ENCODE measurements at places on chromosomes 7 and 10. TPM values are rescaled to one million over a fixed set of nuclear protein-coding genes. Genes with fewer than 3 reads are reported as not detected.

DNA sequence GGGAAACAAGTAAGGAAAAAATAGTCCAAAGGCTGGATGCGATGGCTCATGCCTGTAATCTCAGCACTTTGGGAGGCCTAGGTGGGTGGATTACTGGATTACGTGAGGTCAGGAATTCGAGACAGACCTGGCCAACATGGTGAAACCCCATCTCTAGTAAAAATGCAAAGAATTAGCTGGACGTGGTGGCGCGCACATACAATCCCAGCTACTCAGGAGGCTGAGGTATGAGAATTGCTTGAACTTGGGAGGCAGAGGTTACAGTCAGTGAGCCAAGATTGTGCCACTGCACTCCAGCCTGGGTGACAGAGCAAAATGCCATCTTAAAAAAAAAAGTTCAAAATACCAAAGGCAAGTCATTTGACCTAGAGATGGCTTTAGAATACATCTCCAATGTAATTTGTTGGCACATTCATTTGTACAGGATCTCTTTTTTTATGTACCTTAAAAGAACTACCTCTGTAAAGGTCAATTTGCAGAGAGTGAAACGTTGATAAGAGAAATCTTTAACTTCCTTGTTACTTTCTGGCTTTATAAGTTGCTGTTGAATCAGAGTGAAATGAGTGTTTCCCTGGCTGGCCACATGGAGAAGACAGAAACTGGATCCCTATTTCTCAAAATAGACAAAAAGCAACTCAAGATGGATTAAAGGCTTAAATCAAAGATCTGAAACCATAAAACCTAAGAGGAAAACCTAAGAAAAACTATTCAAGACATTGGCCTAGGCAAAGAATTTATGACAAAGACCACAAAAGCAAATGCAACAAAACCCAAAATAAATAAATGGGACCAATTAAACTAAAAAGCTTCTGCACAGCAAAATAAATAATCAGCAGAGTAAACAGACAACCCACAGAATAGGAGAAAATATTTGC lies 260.7 kb downstream of the KLF6 start:
- no peaks in the 10 kb centered on the region for H3K36me3 ChIP-seq
- H3K4me1 ChIP-seq, result peaks cover 21% of the 10 kb centered on the region
- H3K27me3 ChIP-seq, result no peaks in the 10 kb centered on the region
- no peak for DNase-seq
- H3K4me3 ChIP-seq, result no peak overlapping the region
- no peak overlapping the region for H3K27ac ChIP-seq

The FEZF1 gene
- not detected for polyA plus RNA-seq

GRCh38 chr10:11745045-11745444 lies 2.9 kb downstream of the ECHDC3 start:
- no peak for DNase-seq
- H3K27me3 ChIP-seq, result no peaks in the 10 kb centered on the region
- no peak overlapping the region for H3K4me3 ChIP-seq
- peaks cover 7% of the 10 kb centered on the region for H3K4me1 ChIP-seq
- H3K27ac ChIP-seq, result no peak overlapping the region

DNA sequence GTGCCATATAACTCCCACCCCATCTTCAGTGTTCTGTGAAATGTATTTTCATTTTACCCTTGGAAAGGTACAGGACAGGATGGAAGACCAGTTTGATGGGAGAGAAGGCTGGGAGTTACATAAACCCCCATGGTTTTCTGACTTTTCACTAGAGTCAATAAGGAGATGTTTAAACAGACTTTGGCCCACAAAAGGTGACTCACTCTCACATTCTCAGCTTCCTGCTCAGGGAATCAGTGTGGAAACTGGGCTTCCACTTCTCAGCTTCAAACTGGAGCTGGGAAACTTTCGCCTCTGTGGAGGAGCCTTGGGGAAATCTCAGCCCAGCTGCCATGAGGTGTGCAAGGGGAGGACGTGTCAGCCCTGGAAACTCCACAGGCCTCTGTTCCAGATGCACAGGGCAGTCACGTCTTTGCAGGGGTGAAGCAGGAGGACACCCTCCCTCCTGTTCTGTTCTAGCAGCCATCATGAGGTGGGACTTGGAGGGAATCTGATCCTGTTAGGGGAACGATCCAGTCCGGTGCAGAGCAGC lies 560.5 kb upstream of the GALNT17 start:
- no peak overlapping the region for H3K4me3 ChIP-seq
- no peaks in the 10 kb centered on the region for H3K27me3 ChIP-seq
- no peak overlapping the region for H3K27ac ChIP-seq
- H3K36me3 ChIP-seq, result no peaks in the 10 kb centered on the region
- no peak for DNase-seq

GRCh38 chr7:3094701-3095445 lies 51.2 kb upstream of the CARD11 start:
- no peaks in the 10 kb centered on the region for H3K4me1 ChIP-seq
- H3K4me3 ChIP-seq, result no peak overlapping the region
- H3K36me3 ChIP-seq, result no peaks in the 10 kb centered on the region
- no peak for DNase-seq

GRCh38 chr7:80063834-80064233 lies 70.8 kb upstream of the GNAI1 start:
- no peak for DNase-seq
- H3K27ac ChIP-seq, result no peak overlapping the region
- H3K4me3 ChIP-seq, result no peak overlapping the region
- H3K36me3 ChIP-seq, result no peaks in the 10 kb centered on the region
- no peaks in the 10 kb centered on the region for H3K4me1 ChIP-seq

The LEP gene
- 0.50 TPM for polyA plus RNA-seq

The PRPS1L1 gene
- not detected for polyA plus RNA-seq

DNA sequence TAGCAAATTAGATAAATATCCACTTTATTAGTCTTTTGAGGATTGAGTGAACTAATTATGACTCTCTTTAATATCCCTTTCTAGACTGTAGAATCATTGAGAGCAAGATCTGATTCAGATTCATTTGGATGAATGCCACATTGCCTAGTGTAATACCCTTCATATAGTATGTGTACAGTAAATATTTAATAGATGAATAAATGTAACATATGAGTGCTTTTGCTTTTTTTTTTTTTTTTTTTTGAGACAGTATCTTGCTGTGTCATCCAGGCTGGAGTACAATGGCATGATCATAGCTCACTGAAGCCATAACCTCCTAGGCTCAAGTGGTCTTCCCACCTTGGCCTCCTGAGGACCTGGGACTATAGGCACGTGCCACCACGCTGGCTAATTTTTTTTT lies 14.8 kb downstream of the SAMD8 start:
- H3K27me3 ChIP-seq, result no peaks in the 10 kb centered on the region
- peaks cover 8% of the 10 kb centered on the region for H3K36me3 ChIP-seq
- no peak overlapping the region for H3K4me3 ChIP-seq
- no peak for DNase-seq
- peak overlapping the region; percentile 29 for H3K27ac ChIP-seq

The SPAM1 gene
- polyA plus RNA-seq, result not detected

The HMX3 gene
- not detected for polyA plus RNA-seq

The GRB10 gene
- 4.4 TPM for polyA plus RNA-seq

DNA sequence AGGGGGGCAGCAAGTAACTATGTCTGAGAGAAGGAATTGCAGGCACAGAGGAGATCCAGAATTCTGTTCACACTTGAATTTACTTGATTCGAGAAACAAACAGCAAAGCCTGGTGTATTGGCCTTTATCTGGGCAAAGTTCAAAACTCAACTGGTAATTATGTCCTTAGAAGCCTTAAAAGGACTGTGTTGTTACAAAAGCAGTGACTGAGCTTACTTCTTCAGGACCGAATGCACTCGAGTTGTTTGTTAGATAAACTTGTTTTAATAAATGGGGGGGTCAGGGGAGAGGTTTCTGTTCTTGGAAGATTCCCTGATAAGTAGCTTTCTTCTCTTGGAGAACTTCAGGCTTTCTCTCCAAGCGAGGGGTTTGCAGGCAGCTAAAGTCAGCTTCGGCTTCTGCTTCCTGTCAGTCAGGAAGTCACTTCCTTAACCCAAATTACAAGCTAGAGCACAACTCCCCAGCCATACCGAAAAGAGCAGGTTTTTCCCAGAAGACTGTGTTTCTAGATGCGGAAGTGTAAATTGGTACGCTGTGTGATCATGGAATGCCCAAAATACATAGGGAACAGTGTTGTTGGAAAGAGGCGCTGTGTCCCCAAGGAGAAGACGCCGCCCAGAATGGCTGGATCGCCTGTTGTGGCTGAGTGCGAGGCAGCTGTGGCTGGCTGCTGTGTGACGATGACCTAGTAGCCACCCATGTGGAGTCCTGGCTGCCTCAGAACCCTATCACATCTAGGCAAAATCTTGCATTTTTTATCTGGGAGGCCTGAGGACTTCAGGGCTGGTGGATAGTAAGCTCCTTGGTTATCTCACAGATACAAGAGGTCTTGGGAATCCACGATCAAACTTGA lies 110.4 kb downstream of the TCF7L2 start:
- H3K36me3 ChIP-seq, result no peaks in the 10 kb centered on the region
- no peak overlapping the region for H3K27ac ChIP-seq
- H3K27me3 ChIP-seq, result no peaks in the 10 kb centered on the region
- DNase-seq, result no peak
- no peaks in the 10 kb centered on the region for H3K4me1 ChIP-seq
- H3K4me3 ChIP-seq, result no peak overlapping the region

The PLCE1 gene
- polyA plus RNA-seq, result 0.01 TPM

The PAPOLB gene
- polyA plus RNA-seq, result not detected

GRCh38 chr7:21450941-21451340 lies 23.1 kb downstream of the SP4 start:
- no peak overlapping the region for H3K27ac ChIP-seq
- no peaks in the 10 kb centered on the region for H3K27me3 ChIP-seq
- no peaks in the 10 kb centered on the region for H3K4me1 ChIP-seq
- H3K36me3 ChIP-seq, result no peaks in the 10 kb centered on the region

GRCh38 chr7:17446340-17446739 lies 147.9 kb downstream of the AHR start:
- no peaks in the 10 kb centered on the region for H3K36me3 ChIP-seq
- no peak overlapping the region for H3K27ac ChIP-seq
- H3K4me1 ChIP-seq, result peaks cover 3% of the 10 kb centered on the region
- H3K4me3 ChIP-seq, result no peak overlapping the region
- no peaks in the 10 kb centered on the region for H3K27me3 ChIP-seq
- no peak for DNase-seq

DNA sequence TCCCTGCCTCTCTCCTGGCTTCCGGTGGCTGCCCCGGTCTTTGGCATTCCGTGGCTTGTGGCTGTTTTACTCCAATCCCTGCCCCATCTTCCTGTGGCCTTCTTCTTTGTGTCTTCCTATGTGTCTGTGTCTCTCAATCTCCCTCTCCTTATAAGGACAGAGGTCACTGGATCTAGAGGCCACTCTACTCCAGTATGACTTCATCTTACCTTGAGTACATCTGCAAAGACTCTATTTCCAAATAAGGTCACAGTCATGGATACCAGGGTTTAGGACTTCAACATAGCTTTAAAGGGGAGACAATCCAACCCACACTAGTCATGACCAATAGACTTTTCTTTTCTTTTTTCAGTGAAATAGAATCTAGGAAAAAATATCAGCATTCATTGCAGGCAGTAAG lies 153.3 kb upstream of the INSYN2A start:
- no peak for DNase-seq
- no peaks in the 10 kb centered on the region for H3K4me1 ChIP-seq
- no peaks in the 10 kb centered on the region for H3K27me3 ChIP-seq

The ASZ1 gene
- polyA plus RNA-seq, result not detected

The LRRC18 gene
- polyA plus RNA-seq, result not detected

GRCh38 chr7:39622609-39623008 lies 763 bp upstream of the RALA start:
- H3K27me3 ChIP-seq, result no peaks in the 10 kb centered on the region
- peak overlapping the region; percentile 92 for H3K27ac ChIP-seq
- DNase-seq, result no peak
- peaks cover 6% of the 10 kb centered on the region for H3K36me3 ChIP-seq
- H3K4me1 ChIP-seq, result peaks cover 47% of the 10 kb centered on the region

- no peak for DNase-seq
- H3K27ac ChIP-seq, result no peak overlapping the region
- no peaks in the 10 kb centered on the region for H3K4me1 ChIP-seq
Observed at GRCh38 chr10:72472306-72472705, 117.6 kb upstream of the DNAJB12 start.

The IFRD1 gene
- polyA plus RNA-seq, result 38.3 TPM

DNA sequence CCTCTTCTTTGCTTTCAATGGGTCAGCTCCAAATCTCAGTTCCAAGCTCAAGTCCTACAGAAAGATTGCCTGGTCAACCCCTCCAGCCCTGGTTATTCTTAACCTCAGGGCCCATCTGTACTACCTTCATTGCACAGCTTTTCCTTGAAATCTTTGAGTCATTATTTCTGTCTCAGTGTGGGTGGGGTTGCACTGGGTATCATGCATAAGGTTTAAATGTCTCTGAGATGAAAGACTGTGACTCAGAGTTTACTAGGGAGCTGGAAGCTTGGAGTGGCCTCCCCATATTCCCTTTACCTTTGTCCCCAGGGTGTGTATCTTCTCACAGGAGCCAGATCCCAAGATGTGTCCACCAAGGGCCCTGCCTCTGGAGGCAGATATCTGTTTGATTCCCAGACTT lies 3.3 kb upstream of the OR6V1 start:
- H3K36me3 ChIP-seq, result no peaks in the 10 kb centered on the region
- no peak overlapping the region for H3K4me3 ChIP-seq
- no peaks in the 10 kb centered on the region for H3K4me1 ChIP-seq
- H3K27ac ChIP-seq, result no peak overlapping the region
- DNase-seq, result no peak
- no peaks in the 10 kb centered on the region for H3K27me3 ChIP-seq

DNA sequence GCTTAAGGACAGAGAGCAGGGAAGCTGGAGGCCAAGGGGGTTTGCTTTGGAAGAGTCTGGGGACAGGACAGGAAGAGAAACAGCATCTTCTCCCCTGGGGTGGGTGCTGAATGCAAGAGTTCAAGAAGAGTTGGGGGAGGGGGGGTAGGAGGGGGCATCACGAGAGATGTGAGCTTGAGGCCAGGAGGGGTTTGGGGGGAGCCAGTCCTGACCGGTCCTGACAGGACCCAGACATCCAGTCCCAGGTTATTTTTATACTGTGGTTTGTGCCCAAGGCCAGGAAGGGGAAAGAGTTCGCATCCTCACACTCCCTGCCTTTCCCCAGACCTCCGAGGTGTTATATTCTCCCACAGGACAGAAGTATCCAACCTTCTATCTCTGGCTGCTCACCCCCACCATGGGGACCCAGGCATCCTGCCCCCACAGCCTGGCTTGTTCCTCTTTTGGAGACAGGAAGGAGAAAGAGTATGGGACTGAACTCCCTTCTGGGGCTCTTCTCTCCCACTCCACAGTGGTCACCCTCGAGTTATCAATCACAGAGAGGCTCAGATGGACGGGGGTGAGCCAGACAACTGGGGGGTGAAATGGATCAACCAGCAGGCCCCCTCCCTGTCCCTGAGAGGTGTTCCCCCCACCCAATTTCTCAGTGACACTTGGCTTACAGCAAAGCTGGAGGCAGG lies 2.8 kb downstream of the TSC22D4 start:
- H3K4me1 ChIP-seq, result peaks cover 33% of the 10 kb centered on the region
- H3K27ac ChIP-seq, result no peak overlapping the region
- DNase-seq, result no peak
- H3K27me3 ChIP-seq, result no peaks in the 10 kb centered on the region
- H3K36me3 ChIP-seq, result no peaks in the 10 kb centered on the region
